ENCODE measurements at places on chromosomes 5 and 9.

GRCh38 chr5:106640511-106640910 lies 1030.2 kb downstream of the EFNA5 start:
- no peak for DNase-seq

DNA sequence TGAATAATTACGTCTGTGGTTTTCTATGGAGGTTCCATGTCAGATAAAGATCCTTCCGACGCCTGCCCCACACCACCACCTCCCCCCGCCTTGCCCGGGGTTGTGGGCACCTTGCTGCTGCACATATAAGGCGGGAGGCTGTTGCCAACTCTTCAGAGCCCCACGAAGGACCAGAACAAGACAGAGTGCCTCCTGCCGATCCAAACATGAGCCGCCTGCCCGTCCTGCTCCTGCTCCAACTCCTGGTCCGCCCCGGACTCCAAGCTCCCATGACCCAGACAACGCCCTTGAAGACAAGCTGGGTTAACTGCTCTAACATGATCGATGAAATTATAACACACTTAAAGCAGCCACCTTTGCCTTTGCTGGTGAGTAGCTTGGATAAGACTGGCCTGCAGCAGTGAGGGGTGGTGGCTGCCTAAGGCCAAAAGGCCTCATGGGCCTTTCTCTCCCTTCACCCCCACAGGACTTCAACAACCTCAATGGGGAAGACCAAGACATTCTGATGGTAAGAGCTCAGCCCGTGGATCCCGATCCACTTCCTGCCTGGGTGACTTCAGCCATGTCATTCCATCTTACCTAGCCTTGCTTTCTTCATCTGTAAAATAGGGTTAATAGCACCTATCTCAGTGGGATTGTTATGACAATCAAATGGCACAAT lies at the start of gene IL3:
IL3 (plus strand) TSS at position 155 of the 661 bp plus-strand sequence; CDS start at position 207, 52 bp downstream.
- no peak for DNase-seq

- DNase-seq, result no peak
Observed at GRCh38 chr9:38486056-38486615, 61.9 kb upstream of the IGFBPL1 start.

GRCh38 chr5:132086277-132086794 lies 12.7 kb downstream of the CSF2 start:
- DNase-seq, result no peak

DNA sequence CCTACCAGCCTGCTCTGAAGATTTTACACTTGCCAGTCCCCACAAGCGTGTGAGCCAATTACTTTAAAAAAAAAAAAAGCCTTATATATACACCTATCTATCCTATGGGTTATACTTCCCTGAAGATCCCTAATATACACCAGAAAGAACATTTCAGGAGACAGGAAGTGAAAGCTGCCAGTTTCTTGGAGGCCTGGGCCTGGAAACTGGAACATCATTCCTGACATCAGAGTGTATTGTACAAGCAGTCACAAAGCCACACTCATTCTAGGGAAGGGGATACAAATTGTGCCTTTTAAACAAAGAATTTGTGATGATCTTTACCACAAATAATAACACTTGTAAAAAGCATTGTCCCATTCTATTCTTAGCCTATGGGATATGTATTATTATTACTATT lies 98.3 kb upstream of the FBN2 start:
- DNase-seq, result no peak

DNA sequence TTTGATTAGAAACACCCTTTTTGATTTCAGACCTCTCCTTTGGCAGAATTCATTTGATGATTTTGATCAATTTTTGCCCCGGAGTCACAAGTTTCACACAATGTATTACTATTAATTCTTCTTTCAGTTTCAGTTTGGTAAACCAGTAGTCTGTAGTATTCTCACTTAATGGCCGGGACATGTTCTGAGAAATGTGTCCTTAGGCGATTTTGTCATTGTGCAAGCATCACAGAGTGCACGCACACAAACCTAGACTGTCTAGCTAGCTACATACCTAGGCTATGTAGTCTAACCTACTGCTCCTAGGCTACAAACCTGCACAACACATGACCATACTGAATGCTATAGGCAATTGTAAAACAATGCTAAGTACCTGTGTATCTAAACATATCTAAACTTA lies 662.5 kb downstream of the IRX1 start:
- no peak for DNase-seq

DNA sequence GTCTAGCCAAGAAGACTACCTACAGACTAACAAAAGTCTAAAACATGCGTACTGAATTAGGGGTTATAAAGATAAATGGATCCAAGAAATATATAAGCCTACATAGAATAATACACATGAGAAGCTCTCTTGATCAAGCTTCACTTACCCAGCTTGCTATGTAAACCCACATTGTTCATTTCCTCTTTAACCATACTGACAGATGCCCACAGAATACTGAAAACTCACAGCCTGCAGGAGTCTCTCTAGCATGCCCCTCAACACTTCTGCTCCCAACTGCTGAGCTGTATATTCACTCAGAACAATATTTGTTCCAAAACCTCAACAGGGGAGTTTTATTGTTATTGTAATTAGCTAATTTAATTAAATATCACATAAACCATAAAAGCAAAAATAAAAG lies 52.4 kb downstream of the RFX3 start:
- no peak for DNase-seq

GRCh38 chr5:68875351-68875750 lies 218.5 kb upstream of the SLC30A5 start:
- DNase-seq, result no peak

DNA sequence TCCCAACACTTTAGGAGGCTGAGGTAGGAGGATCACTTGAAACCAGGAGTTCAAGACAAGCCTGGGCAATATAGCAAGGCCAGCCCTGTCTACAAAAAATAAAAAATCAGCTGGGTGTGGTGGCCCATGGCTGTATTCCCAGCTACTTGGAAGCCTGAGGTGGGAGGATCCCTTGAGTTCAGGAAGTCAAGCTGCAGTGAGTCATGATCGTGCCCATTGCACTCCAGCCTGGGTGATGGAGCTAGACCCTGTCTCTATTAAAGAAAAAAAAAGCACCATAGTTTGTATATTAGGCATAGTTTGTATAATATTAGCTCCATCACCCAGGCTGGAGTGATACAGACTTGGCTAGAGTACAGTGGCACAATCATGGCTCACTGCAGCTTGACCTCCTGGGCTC lies 9.6 kb upstream of the NME5 start:
- no peak for DNase-seq

GRCh38 chr5:174491761-174492350 lies 232.5 kb upstream of the MSX2 start:
- DNase-seq, result no peak

DNA sequence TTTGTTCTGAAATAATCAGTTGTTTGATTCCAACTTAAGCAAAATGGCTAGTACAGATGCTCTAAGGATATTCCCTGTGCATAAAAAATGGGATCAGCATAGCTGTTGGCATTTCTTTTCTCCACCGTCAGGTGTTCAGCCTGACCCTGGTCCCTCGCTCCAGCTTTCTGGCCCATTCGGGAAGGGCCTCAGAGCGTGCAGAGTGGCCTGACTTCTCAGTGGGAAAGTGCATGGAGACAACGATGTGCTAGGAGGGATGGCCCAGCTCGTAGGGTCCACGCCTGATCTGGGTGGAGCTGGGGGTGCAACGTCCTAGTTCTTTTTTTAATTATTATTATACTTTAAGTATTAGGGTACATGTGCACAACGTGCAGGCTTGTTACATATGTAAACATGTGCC lies 319.1 kb upstream of the IRX4 start:
- DNase-seq, result no peak

- DNase-seq, result no peak
Observed at GRCh38 chr5:125026867-125027731, 280.7 kb upstream of the ZNF608 start.

DNA sequence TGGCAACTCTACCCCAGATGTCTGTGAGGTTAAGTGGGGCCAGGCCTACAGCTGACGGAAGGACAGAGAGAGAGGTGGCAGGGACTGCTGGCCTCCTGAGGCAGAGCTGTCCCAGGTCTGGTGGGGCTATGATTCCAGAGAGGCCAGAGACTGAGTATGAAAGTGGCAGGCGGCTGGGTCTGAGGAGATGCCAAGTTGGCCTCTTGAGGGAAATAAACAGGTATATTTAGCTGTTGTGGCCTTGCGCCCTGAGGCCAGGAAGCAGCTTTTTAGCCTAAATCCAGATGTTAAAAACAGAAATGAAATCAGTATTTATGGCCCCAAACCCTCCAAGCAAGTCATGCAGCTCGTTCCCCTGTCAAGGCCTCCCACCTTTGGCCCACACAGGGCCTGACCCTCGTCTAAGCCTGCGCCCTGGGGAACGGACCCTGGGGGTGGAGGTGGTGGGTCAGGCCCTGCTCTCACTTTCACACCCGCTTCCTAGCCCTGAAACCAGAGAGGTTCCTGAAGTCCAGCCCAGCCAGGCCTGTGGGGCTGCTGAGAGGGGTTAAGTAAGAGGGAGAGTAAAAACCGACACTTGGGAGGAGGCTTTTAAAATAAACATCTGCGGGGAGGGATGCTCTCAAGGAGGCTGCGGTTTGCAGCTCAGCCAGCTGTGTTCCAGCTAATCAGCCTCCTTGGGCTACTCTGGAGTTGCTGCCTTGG lies 18.7 kb downstream of the PCDHGC5 start:
- DNase-seq, result no peak

DNA sequence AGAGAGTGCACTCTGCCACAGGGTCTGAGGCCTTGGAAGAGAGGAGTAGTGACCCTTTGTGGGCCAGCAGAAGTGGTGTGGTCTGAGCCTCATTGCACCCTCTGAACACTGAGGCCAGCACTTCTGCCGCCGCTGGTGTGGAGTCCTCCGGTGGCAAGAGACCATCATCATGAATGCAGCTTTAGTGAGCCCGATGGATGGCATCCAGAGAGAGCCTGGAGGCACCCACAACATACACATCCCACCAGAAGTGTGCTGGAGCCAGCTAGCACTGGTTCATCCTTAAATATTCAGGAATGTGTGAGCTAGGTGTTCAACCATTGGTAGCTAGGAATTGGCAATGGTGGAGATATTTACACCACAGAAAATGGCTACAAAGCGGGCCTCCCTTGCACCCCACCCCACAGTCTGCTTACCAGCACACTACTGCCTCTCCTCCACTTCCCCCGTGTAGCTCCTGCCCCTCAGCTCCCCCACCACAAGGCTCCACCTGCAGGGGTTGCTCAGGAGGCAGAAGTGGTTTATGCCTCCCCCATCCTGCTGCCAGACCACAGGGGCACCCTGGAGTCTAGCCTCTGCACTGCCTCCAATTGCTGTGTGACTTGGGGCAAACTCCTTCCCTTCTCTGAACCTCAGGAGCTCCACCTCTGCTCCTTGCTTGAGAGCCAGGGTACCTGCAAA lies 16.4 kb downstream of the SLC6A7 start:
- DNase-seq, result no peak

DNA sequence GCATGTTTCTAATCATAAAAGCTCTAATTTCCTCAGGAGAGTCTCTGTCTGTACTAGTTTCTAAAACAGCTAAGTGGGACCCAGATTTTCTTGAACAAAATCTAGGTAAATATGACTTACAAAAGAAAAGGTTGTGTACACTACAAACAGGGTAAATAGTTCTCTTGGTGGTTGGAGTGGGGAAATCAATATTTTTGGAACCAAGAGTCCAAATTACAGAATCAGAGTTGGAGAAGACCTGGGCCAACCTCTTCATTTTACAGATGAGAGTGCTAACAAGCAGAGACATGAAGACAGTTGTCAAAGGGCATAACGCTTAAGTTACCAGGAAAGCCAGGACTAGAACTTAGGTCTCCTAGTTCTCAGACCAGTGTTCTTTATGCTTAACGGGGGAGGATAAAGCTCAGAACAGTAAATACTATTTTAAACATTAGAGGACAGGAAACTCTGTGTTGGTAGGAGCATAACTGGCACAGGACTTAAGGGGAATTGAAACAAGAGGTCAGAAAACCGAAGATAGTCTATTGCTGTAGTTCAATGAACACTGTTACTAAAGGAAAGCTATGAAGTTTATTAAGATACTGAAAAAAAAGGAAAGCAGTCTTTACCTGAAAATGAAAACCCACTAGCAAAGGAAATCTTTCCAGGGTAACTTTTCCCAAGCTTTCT lies 9.3 kb upstream of the GOLGA1 start:
- DNase-seq, result no peak

DNA sequence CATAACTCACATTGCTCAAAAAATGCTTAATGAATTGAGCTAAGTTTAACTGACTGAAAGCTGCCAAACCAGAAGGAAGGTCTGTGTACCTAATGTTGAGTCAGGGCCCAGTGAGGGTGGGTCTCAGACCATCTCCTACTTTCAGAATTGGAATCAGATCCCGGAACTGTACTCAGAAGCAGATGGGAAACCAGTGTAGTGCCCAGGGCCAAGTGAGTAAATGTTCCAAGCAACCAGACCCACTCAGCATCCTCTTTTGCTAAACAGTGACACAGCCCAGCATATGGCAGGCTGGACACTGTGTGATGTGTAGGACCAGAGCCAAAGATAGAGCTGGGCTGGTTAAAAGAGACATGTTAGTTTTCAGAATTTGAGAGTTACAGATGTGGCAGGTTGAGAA lies 94.1 kb downstream of the PLCXD3 start:
- no peak for DNase-seq

DNA sequence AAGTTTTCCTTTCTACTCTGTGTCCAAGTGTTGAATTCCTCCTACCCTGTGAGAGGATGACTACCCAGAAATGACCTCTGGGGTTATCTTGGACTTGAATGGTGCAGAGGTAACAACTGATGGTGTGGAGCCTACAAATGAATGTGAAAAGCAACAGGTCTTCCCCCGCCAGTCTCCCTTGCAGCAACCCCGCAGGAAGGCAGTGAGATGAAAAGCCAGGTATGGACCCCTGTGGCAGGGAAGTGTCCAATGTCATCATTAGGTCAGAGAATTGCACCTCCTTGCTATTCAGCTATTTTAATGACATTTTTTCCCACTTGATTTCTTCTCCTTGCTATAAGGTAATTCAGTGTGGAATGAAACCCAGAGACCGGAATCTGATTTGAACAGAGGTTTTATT lies 58.5 kb downstream of the MAT2B start:
- no peak for DNase-seq

GRCh38 chr9:68668127-68668526 lies 36.9 kb upstream of the PIP5K1B start:
- no peak for DNase-seq

GRCh38 chr9:105751761-105752160 lies 57.4 kb downstream of the TMEM38B start:
- DNase-seq, result no peak

DNA sequence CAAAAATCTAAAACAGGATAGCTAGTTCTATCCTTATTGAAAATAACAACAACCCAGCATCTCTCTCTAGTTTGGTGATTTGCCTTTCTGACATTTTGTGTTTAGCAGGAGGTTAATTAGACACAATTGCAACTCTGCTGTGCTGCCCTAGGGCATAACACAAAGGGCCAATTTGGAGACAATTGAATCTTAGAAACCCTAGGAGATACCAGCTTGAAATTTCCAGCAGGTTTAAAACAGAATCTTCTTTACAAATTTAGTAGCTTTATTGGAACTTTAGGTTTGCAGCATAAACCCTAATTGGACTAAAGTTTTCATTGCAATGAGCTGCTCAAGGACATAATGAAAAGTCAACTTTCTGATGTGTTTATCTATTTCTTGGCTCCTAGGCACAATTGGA lies 166.7 kb upstream of the FER start:
- no peak for DNase-seq

DNA sequence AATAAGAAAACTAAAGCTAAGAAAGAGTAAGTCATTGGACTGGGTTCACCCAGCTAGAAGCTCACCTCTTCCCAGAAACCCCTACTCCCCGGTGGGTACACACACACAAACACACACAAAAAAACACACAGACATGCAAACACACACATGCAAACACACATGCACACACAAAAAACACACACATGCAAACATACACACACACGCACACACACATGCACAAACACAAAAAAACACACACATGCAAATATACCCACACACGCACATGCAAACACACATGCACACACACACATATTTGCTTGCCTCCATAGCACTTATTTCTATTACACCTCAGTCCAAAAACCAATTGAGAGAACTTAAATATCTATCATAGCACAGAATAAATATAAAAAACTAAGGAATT lies 26.1 kb downstream of the RETREG1 start:
- DNase-seq, result no peak
